ENCODE measurements at places on chromosomes 2 and 18.

- DNase-seq: no peak
Observed at GRCh38 chr18:65725251-65726050, 25.4 kb upstream of the CDH7 start.

GRCh38 chr2:20080839-20081415, 29.5 kb upstream of the LAPTM4A start:
- no peak for DNase-seq

DNA sequence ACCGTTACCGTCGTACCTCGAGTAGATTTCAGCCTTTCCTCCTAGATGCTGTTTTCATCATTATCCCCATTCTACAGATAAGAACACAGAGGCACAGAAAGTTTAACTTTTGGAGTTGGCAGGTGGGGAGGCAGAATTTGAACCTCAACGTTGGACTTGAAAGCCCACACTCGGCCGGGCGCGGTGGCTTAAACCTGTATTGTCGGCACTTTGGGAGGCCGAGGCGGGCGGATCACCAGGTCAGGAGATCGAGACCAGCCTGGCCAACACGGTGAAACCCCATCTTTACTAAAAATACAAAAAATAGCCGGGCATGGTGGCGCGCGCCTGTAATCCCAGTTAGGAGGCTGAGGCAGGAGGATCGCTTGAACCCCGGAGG, 11.5 kb downstream of the CATIP start:
- DNase-seq: no peak

DNA sequence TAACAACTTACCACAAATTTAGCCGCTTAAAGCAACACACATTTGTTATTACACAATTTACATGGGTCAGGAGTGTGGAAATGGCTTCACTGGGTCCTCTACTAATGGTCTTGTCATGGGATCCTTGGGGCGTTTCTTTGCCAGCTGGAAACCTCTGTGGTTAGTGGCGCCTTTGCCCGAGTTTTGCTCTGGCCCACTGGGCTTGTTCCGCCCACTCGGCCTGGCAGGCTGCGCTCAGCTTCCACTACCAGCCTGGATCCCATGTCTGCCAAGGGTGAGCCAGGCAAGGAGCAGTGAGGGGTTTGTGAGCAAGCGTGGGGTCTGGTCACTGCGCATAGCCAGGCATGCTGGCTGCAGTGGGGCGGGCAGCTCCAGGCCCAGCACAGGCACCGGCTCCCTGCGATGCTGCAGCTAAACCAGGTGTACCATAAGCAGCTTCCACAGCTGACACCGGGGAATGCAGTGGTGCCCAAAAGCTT, 16.2 kb upstream of the MBD2 start:
- no peak for DNase-seq
